ENCODE measurements at places on chromosomes 13 and 19.

DNA sequence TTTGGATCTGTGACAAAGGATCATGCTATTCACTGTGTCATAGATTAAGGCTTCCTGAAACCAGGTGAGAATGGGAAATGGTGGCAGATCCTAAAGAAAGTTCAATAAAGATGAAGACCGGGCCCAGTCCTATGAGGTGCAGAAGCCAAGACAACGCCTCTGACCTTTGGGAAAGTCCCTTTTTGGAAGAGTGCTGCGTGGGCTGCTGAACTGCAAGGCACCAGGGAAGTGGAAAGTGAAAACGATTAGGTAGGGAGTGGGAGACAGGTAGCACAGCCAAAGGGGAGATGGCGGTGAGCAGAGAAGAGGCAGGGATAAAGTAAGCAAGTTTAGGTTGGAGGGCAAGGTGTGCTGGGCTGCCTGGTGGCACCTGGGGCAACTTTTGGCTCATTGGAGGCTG lies 16.3 kb downstream of the MBNL2 start:
- DNase-seq: no peak

GRCh38 chr19:3669082-3669946 lies 31.0 kb downstream of the PIP5K1C start:
- no peak for DNase-seq

GRCh38 chr19:30745476-30745985 lies 373.3 kb downstream of the ZNF536 start:
- no peak for DNase-seq

DNA sequence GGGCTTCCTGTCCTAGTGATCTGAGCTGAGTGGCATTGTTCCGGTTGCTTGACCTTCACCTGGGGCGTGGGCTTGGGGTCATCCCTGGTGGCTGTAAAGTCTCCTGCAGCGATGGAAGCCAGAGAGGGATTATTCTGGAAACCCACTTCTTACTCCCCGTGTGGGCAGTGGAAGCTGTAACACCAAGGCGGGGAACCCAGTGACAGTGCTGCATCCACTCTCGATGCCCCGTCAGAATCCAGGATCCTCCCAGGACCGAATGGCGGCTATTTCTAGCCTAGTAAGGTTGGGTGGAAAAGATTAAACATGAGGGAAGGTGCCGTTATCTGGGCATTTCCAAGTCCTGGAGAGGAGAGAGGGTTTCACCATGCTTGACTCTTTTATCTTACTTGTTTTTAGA lies 280.6 kb downstream of the ZNF536 start:
- DNase-seq: no peak

DNA sequence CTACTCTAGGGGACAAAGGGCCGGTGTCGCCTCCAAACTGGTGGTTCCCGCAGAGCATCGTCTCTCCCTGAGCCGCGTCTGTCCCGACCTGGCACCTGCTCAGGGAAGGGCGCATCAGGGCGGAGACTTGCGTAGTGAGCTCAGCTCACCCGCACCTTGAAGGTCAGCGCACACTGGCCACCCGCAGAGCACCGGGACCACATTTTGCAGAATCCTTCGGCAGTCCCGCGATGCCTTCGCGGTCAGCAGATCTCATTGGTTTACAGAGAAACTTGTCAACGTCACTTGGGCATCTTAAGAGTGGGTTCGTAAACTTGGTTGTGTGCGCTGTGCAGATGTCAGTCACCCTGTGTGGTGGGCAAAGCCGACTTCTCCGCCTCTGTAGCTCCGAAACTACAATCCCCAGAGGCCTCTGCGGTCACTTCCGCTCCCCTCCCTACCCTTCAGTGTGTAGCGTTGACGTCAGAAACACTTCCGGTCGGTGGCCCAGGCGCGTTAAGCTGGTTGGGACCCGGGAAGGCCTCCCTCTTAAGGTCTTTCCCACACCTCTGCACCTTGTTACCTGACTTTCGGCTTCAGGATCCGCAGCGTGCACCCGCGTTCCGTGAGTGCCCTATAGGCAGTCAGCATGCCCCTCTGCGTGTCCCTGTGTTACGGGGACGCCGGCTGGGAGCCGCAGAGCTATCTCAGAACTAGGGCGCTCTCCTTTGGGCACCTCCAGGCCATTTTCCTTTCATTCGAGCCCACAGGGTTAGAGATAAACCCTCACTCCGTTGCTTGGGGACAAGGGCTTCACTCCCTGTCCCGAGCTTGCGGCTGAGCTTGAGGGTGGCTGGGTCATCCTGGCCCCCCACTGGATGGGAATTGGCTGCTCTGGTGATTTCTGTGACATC lies 36.5 kb upstream of the ZNF527 start:
- DNase-seq: no peak

GRCh38 chr13:64753233-64754000 lies 2476.7 kb downstream of the PCDH9 start:
- DNase-seq: no peak

DNA sequence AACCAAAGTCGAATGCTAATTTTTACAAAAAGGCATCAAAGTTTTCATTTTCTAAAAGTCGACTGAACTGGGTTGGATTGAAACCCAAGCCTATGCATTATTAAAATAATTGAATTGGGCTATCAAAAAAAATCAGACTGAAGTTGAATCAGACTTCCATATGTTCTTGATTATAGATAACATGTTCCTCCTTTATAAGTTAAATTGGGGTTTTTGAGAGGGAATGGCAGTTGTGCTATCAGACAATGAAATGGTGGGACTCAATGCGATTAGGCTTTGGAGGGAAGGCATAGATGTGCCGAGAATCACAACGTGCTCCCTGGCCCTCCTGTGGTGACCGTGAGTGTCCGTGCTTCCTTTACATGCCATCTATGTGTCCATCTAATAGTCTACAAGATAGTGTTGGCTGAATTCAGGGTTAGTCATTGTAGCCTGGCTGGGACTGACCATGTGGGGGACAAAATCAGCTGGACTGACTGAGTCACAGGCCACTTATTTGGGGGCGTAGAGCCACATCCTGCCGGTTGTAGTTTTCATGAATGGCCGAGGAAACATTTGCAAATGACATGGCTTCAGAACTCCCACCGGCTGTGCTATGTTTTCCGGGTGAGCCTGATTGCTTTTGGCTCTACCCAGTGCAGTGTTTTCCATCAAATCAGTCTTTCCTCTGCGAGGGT lies 37.1 kb upstream of the OLFM4 start:
- DNase-seq: no peak

GRCh38 chr13:112582263-112582662 lies 5.7 kb downstream of the TUBGCP3 start:
- DNase-seq: no peak

DNA sequence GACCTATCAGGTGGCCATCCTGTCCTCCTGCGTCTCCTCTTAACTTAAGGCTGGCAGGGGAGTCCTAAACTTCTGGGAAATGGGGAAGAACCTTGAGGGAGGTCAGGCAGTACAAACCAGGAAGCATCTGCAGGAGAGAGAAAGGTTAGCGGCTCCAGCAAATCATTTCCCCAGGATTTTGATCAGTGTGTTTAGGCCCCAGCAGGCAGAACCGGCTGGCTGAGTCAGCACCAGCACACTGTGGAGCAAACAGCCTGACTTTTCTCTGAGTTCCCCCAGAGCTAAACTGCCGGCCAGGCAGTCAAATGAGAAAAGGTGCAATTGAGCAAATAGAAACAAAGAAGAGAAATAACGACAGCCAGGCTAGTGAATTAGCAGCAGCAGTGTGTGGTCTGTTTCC lies 46.7 kb upstream of the MEDAG start:
- DNase-seq: no peak

GRCh38 chr13:106416645-106417044 lies 118.8 kb downstream of the EFNB2 start:
- no peak for DNase-seq

DNA sequence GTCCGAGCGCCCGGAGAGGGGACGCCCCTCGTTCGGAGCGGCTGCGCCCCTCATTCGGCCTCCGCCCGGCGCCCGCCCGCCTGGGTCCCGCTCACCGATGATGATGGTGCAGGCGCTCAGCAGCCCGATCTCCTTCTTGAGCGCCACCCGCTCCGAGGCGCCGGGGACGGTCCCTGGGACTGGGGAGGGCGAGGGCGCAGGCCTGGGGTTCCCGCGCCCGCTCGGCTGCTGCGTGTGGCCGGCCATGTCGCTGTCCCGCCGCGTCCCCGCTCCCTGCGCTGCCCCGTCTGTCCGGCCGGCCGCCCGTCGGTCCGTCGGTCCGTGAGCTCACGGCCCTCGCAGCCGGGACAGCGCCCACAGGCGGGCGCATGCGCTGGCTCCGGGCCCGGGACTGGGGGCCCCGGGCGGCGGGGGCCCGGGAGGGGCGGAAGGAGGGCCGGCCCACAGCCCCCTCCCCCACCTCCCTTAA lies at the start of gene SLC7A10:
Gene SLC7A10 (minus strand): TSS at position 393 of the 469 bp plus-strand sequence. CDS start 147 bp downstream, at position 246.
- no peak for DNase-seq

- DNase-seq: no peak
Measured at GRCh38 chr19:45306040-45306439, 16.6 kb downstream of the CKM start.

- no peak for DNase-seq
Measured at GRCh38 chr13:20997301-20998161, 63.9 kb downstream of the LATS2 start.
